ENCODE measurements at places on chromosomes 1 and 21.

DNA sequence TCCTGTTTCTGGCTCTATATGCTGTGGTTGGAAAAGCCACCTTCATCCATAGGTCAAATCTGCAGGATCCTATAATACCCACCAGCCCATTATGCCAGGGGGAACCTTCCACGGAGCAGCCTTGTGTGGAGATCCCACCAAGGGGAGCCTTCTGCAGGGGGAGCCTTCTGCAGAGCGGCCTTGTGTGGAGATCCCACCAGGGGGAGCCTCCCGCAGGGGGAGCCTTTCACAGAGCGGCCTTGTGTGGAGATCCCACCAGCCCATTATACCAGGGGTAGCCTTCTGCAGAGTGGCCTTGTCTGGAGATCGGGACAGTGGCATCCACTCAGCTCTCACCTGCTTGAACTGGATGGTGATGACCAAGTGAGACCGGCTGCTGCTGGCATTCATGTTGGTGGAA, 85.3 kb downstream of the SCCPDH start:
- DNase-seq, result no peak

GRCh38 chr1:234921266-234922062, 207.2 kb downstream of the TOMM20 start:
- no peak for DNase-seq

DNA sequence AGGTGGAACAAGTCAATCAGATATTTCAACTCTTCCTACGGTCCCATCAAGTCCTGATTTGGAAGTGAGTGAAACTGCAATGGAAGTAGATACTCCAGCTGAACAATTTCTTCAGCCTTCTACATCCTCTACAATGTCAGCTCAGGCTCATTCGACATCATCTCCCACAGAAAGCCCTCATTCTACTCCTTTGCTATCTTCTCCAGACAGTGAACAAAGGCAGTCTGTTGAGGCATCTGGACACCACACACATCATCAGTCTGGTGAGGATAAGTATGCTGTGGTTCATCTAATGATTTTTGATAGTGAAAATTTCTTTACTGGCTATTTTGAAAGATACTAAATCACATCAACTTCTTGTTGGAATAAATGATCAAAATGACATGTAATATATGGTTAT, 67.7 kb upstream of the MPC2 start:
- DNase-seq, result no peak

DNA sequence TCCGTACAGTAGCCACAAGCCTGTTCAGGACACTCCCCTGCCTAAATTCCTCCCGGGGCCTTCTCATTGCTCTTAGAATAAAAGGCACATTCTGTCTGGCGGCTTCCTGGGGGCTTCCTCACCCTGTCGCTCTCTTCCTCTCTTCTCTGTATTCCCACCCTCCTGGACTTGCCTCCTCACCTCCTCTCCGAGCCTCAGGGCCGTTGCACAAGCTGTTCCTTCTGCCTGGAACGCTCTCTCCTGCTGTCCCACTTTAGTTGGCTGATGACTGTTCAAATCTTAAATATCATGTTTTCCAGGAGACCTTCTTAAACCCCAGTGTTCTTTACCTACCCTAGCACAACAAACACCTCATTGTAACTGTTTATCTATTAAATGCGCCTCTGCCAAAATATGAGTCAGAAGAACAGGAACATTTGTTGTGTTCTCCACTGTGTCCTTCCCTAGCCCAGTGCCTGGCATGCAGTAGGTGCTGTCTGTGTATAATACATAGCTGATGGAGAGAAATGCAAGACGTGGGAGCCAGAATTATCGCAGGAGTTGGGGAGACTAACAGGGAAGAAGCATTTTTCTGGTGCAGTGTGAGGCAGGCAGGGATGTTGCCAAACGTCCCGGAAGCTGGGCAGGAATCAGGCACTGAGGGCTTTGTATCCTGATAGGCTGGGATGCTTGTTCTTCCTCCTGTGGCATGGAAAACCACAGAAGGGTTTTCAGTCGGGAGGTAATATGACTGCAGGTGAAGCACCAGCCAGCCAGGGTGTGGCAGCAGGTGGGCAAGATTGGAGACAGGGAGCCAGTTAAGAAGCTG, 24.1 kb upstream of the THRAP3 start:
- DNase-seq, result no peak

DNA sequence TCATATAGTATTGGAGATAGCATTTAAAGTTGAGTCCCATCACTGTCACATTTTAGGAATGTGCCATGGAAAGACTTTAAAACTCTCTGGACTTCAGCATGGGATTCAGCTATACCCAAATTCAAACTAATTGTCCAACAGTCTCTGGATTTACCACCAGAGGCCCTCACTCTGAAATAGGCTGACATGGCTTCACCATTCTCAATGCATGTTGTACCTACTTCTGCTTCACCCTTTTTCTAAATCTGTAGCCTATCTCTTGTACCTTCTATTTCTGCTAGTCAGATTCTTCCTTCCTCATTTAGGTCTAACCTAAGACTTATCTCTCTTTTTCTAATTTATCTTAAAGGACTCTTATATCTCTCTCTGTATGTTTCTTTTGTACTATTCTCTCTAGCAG, 512.7 kb upstream of the ZRANB2 start:
- DNase-seq, result no peak

GRCh38 chr1:164720440-164721227, 161.7 kb downstream of the PBX1 start:
- no peak for DNase-seq

DNA sequence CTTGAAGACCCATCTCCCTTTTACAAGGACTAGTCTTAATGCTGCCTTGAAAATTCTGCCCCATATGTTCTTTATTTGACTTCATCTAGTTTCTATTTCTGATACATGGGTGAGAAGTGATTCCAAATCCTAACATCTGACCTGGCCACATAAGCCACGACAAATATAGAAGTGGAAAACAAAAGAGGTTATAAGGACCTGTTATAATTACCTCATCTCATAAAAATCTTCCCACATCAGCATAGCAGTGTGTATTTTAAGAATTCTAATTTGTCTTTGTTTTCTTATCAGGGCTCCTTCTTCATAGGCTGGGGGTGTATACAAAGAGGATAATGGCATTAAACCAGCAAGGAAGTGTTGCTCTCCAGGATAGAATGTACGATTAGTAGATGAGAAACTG, 1007.4 kb downstream of the TTLL7 start:
- no peak for DNase-seq

- DNase-seq, result no peak
Measured at GRCh38 chr1:212664409-212665199, 35.0 kb downstream of the BATF3 start.

- DNase-seq, result no peak
Measured at GRCh38 chr1:234934611-234935033, 194.0 kb downstream of the TOMM20 start.

GRCh38 chr1:21337928-21338572, 47.8 kb upstream of the ECE1 start:
- no peak for DNase-seq

DNA sequence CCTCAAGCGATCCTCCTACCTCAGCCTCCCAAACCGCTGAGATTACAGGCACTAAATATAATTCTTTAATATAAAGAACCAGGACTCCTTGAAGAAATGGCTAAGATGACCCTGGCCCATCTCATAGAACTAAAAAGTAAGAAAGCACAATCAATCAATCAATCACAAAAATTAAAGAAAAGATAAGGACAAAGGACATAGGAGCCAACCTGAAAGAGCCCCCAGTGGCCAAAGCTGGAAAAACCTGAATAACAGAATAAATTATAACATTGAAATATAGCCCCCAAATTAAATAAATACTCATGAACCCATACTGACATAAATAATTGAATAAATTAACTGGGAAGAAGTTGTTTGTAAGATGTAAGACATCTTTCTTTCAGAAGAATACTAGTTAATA, 8.9 kb downstream of the NUP210L start:
- no peak for DNase-seq

GRCh38 chr1:37513795-37514349, 694 bp downstream of the MEAF6 start:
- peak; percentile 25 for DNase-seq

DNA sequence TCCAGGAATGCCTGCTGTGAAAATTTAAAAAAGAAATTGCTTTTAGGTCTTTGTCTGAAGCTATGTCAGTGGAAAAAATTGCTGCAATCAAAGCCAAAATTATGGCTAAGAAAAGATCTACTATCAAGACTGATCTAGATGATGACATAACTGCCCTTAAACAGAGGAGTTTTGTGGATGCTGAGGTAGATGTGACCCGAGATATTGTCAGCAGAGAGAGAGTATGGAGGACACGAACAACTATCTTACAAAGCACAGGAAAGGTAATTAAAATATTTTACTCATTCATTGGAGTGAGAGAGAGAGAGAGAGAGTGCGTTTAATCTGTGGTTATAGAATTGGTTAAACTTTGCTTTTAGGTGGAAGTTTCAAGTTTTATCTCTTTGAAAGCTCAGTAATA, 20.0 kb downstream of the CDC73 start:
- DNase-seq, result peak; percentile 6

DNA sequence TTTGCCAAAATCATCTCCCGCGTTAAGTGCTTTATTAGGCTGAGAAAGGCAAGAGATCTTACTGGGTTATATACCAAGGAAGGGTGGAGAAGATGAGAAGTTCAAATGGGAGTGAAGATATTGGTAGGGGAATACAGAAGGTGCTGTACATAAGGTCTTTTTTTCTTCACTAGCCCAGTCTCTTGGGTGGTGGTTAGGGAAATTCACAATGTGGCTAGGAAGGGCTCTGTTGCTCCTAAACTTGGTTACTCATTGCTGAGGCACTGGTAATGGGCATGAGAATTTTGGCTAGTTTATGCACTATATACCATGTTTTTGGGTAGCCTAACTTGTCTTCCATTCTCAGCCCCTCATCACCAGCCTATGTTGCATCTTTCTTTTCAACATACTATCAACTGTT, 50.6 kb downstream of the LHX4 start:
- no peak for DNase-seq

DNA sequence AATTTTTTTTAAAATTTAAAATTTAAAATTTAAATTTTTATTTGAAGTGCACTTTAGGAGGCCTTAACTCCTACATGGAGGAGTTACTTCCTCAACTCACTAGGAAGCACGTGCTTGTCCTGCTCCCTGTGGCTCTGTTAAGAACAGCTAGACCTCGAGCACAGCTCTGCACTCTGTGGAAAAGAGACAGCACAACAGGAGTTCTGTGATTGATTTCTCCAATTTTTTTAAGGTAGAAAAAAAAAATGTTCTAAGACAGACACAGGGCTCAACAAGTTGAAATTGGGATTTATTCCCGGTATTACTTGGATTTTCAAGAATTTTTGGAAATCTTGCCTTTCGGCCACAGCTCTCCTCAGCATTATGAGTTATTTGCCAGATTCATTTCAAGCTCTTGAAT, 356.6 kb upstream of the LYPLAL1 start:
- no peak for DNase-seq

GRCh38 chr1:44101328-44101727, 17.3 kb upstream of the KLF17 start:
- DNase-seq, result no peak

- DNase-seq, result no peak
Measured at GRCh38 chr1:4728319-4729089, 74.1 kb downstream of the AJAP1 start.

DNA sequence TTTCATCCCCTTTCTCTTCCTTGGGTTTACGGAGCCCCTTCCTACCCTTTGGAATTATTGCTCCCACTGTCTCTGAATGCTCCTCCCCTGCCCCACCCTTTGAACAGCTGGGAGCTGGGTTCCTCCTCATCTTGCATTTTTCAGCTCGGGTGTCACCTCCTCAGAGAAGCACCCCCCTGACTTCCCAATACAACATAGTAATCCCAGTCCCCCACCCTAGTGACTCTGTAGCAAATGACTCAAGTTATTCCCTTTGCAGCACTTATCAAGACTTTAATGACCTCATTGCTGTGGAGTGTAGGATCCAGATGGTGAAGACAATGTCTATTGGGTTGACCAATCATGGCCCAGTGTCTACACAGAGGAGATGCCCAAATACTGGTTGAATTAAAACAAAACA, 8.9 kb upstream of the VWA5B1 start:
- DNase-seq, result no peak

GRCh38 chr1:31703431-31704270, at the start of gene COL16A1:
Gene COL16A1, minus strand, starts transcription at chr1:31704017. Its CDS starts 1,824 bp downstream, at chr1:31702193.
- no peak for DNase-seq

- DNase-seq, result no peak
Measured at GRCh38 chr1:87723193-87723592, 394.5 kb downstream of the LMO4 start.

DNA sequence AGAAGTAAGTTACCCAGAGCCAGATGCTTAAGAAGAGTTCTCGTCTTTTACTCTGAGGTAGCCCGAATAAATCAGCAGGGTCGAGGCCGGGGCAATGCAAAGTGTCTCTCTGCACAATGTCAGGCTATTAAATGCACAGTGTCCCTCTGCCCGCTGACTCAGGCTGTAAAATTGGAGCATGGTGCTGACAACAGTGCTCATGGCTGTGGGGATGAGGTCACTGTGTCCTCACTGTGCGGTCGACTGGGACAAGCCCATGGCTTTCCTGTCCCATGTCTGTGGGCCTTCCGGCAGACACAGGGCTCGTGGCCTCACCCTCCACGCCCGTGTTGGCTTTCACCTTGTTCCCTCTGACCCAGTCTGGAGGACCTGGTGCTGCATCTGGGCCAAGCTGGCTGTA, 14.6 kb upstream of the SLC2A1 start:
- DNase-seq, result no peak

DNA sequence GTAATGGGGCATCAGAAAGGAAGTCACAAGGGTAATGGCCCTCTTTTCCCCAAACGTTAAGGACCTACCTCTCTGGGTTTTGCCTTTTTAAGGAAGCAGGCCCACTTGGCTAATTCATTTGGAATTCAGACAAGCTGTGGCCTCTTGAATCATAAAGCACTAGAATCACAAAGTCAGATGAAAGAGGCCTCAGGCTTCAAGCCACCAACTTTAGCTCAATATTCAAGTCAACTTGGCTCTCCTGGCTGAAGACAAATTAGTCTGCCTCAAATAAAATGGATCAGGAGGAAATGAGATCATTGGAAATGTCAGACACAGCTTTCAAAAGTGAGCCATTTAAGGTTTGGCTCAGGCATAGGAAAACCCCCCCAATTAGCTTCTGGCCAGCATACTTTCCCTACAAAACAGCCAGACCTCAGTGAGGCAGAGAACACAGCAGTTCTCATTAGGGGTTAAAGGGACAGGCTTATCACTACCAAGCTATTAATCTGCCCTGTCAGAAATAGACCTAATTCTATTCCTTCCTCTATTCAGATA, 34.3 kb downstream of the SLC35D1 start:
- DNase-seq, result no peak

GRCh38 chr21:28334407-28334806, 658.3 kb downstream of the LTN1 start:
- no peak for DNase-seq

DNA sequence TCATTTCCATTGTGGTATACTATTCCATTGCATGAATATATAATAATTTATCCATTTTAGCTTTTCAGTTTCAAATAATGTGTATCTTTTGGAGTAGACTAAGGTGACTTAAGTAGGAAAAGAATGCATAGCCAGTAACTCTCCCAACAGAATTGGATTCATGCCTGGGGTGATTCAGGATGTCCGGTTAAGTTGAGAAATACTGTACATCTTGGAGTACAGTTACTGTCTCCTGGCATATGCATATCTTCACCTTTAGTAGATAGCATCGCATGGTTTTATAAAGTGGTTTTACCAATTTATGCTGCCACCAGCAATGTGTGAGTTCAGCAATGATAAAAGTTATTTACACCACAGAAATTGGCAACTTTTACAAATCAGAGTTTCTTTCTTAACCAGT, 18.6 kb upstream of the SLC6A9 start:
- no peak for DNase-seq

GRCh38 chr1:155128755-155129473, 1.2 kb downstream of the EFNA1 start:
- no peak for DNase-seq

All from T-helper 22 cell (primary cell).